ENCODE measurements at places on chromosomes 1 and 21.
A peak's percentile ranks its signal among the peaks of the same experiment; 100 is the strongest.

- no peak overlapping the region for H3K4me3 ChIP-seq
- H3K27ac ChIP-seq, result no peak overlapping the region
- peaks cover 2% of the 10 kb centered on the region for H3K36me3 ChIP-seq
- H3K4me1 ChIP-seq, result peaks cover 16% of the 10 kb centered on the region
- no peak for DNase-seq
These were observed 39.2 kb downstream of the SIPA1L2 start for GRCh38 chr1:232590744-232591082.

DNA sequence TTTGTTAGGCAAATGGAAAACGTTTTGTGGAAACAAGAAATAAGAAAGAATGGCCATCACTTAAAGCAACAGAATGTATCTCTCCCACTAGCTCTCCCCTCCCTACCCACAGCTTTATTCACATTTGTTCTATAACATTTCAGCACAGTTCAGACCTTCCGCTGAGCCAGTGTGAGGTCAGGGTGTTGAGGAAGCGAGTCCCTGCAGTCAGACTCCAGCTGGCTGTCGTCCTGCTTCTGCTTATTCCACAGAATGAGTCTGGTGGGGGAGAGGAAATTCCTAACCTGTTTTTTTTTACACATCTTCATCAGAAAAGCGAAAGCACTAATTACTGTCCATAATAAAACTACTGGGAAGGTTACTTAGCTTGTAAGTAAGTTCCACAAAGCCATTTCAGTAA lies 39.0 kb downstream of the MRPL39 start:
- peak overlapping the region; percentile 51 for H3K4me3 ChIP-seq
- DNase-seq, result no peak
- H3K27me3 ChIP-seq, result no peaks in the 10 kb centered on the region
- H3K36me3 ChIP-seq, result peaks cover 77% of the 10 kb centered on the region

GRCh38 chr1:154095456-154096060 lies 59.3 kb downstream of the NUP210L start:
- H3K36me3 ChIP-seq, result no peaks in the 10 kb centered on the region
- H3K4me1 ChIP-seq, result no peaks in the 10 kb centered on the region
- DNase-seq, result no peak
- H3K27me3 ChIP-seq, result no peaks in the 10 kb centered on the region
- H3K27ac ChIP-seq, result no peak overlapping the region
- no peak overlapping the region for H3K4me3 ChIP-seq

DNA sequence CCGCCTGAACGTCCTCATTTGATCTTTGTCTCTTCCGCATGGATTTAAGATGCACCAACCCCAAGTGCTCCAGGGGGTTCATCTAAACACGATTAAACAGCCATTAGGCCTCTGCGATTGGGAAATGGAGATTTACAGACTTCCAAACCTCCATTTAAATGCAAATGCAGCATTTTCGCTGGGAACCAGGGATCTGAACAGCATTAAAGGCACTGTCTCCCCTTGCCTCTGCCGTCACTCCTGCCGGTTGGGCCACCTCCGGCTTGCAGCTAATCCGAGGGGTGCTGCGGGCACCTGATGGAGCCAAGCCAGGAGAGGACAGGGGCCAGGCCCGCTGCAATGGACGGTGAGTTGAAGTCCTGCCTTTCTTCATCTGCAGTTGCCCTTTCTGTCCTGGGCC lies 70.3 kb upstream of the KLHDC7A start:
- DNase-seq, result no peak
- no peak overlapping the region for H3K27ac ChIP-seq

DNA sequence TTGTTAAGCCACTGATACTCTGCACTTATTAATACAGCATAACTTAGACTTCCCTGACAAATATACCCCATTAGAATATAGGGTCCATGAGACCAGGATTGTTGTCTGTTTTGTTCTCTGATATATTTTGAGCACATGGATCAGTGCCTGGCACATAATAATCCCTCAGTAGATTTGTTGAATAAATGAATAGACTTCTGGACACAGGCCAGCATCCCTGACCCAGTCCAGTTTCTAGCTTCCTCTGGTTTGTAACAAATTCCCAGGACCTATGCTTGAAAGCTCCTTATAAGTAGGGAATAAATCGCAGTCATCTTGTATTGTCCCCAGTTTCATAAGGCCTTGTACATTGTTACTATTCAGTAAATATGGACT lies 58.2 kb upstream of the GADD45A start:
- H3K4me3 ChIP-seq, result no peak overlapping the region
- no peak for DNase-seq
- no peak overlapping the region for H3K27ac ChIP-seq
- H3K4me1 ChIP-seq, result no peaks in the 10 kb centered on the region
- peaks cover 3% of the 10 kb centered on the region for H3K27me3 ChIP-seq
- H3K36me3 ChIP-seq, result no peaks in the 10 kb centered on the region

DNA sequence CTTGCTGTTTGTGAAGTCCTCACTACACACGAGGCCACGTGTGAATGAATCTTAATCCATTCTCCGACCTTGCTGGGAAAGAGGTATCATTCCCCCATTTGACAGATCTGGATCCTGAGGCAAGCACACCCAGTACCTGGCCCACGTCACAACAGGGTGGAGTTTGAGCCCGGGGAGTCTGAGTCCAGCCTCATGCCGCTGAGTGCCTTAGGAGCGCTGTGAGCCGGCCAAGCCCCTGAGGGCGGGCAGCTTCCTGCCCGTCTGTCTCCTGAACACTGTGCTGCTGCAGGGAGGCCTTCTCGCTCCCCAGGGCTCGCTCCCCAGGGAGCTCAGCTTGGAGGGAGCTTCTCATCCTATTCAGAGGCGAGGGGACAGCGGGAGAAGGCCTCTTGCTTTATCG lies 29.7 kb downstream of the SLC45A1 start:
- DNase-seq, result no peak
- no peaks in the 10 kb centered on the region for H3K36me3 ChIP-seq
- no peak overlapping the region for H3K4me3 ChIP-seq
- peaks cover 2% of the 10 kb centered on the region for H3K27me3 ChIP-seq

DNA sequence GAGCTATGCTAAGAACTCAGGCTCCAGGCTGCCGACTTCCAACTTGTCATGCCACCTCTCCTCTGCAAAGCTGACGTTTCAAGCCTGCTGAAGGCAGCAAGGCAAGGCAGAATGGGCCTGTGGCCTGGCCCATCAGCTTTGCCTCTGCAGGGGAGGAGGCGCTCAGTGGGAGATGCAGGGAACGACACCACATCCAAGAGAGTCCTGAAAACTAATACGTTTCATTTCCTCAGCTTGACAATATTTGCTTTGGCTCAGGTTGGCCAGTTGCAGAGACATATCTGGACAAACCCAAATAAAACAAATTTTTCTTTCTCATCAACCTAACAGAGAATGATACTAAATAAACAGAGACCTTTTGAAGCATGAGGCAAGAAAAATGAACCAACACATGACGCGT lies 35.3 kb downstream of the BEND5 start:
- H3K36me3 ChIP-seq, result no peaks in the 10 kb centered on the region
- H3K4me3 ChIP-seq, result no peak overlapping the region
- H3K27me3 ChIP-seq, result no peaks in the 10 kb centered on the region
- no peak for DNase-seq

GRCh38 chr1:92343061-92343460 lies 44.2 kb downstream of the RPAP2 start:
- H3K27me3 ChIP-seq, result no peaks in the 10 kb centered on the region
- no peak overlapping the region for H3K27ac ChIP-seq
- no peak overlapping the region for H3K4me3 ChIP-seq
- H3K4me1 ChIP-seq, result peaks cover 1% of the 10 kb centered on the region
- no peak for DNase-seq

GRCh38 chr21:42499444-42500112 lies 3.6 kb upstream of the RSPH1 start:
- H3K27me3 ChIP-seq, result peaks cover 13% of the 10 kb centered on the region
- H3K4me3 ChIP-seq, result no peak overlapping the region
- H3K36me3 ChIP-seq, result no peaks in the 10 kb centered on the region
- H3K27ac ChIP-seq, result no peak overlapping the region
- peak; percentile 28 for DNase-seq
- H3K4me1 ChIP-seq, result peaks cover 27% of the 10 kb centered on the region

DNA sequence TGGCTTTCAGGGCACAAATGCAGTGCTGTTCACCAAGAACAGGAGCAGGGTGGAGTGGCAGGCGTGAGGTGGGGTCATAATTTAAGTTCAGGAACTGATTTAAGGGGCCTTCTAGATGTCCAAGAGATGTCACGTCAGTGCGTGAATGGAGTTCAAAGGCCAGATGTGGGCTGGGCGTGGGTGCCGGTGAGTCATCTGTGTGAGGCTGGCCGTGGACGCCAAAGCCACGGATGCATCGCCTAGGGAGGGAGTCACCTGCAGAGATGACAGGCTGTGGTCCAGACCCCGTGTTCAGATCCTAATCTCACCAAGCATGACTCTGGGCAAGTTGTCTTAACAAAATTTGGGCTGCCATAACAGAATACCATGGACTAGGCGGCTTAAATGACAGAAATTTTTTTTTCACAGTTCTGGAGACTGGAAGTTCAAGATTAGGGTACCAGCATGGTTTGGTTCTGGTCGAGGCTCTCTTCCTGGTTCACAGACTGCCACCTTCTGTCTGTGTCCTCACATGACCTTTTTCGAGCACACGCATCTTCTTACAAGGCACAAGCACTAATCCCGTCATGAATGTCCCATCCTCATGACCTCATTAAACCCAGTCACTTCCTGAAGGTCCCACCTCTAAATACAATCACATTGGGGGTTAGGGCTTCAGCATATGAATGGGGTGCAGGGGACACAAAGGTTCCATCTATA lies 109.6 kb downstream of the PRDM2 start:
- H3K36me3 ChIP-seq, result no peaks in the 10 kb centered on the region
- H3K27ac ChIP-seq, result no peak overlapping the region
- no peaks in the 10 kb centered on the region for H3K27me3 ChIP-seq
- DNase-seq, result peak; percentile 59
- H3K4me1 ChIP-seq, result peaks cover 37% of the 10 kb centered on the region
- H3K4me3 ChIP-seq, result no peak overlapping the region

- DNase-seq, result no peak
- H3K4me1 ChIP-seq, result no peaks in the 10 kb centered on the region
- no peaks in the 10 kb centered on the region for H3K36me3 ChIP-seq
- no peak overlapping the region for H3K27ac ChIP-seq
These were observed 52.8 kb downstream of the EDN2 start for GRCh38 chr1:41431490-41432350.

- no peak for DNase-seq
- H3K36me3 ChIP-seq, result no peaks in the 10 kb centered on the region
- no peak overlapping the region for H3K4me3 ChIP-seq
These were observed 376.9 kb downstream of the HHIPL2 start for GRCh38 chr1:222171005-222171404.

DNA sequence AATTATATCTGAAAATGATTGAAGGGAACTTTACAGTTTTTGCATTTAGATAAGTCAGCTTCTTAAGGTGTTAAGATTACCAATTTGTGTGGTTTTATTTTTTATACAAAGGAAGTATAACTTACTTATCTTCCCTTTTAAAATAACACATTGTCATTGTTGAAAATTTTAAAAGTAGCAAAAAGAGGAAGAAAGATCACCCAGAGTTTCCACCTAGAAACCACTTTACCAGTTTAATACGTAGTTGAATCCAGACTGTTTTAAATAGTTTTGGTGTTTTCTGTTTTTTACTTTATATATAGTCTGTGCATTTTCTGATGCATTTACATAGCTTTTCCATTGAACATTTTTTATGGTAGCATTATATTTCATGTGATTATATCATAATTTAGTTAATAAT lies 6.1 kb downstream of the CCDC18 start:
- no peak for DNase-seq
- no peak overlapping the region for H3K27ac ChIP-seq
- no peaks in the 10 kb centered on the region for H3K27me3 ChIP-seq
- peaks cover 54% of the 10 kb centered on the region for H3K4me1 ChIP-seq
- H3K36me3 ChIP-seq, result peaks cover 55% of the 10 kb centered on the region
- H3K4me3 ChIP-seq, result no peak overlapping the region

DNA sequence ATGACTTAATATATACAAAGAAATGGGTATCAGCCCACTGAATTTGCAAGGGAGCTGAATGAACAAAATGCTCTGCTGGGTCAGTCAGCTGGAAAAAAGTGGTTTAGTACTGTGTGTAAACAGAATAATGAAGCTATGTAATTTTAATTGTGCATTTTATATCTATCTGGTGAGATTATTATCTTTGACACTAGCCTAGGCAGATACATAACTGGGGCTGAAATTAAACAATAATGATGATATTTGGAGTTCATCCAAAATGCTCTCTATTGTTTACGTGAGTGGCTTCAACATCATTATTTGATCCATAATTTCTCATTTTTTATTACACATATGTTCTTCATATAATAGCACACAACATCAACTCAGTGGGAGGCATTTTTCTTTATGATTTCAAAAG lies 208.5 kb upstream of the SNX7 start:
- no peak for DNase-seq
- H3K4me3 ChIP-seq, result no peak overlapping the region
- H3K27ac ChIP-seq, result no peak overlapping the region
- H3K4me1 ChIP-seq, result no peaks in the 10 kb centered on the region

- H3K36me3 ChIP-seq, result no peaks in the 10 kb centered on the region
- DNase-seq, result no peak
- H3K27me3 ChIP-seq, result no peaks in the 10 kb centered on the region
- no peak overlapping the region for H3K4me3 ChIP-seq
These were observed 352.0 kb downstream of the NUF2 start for GRCh38 chr1:163673759-163674151.

DNA sequence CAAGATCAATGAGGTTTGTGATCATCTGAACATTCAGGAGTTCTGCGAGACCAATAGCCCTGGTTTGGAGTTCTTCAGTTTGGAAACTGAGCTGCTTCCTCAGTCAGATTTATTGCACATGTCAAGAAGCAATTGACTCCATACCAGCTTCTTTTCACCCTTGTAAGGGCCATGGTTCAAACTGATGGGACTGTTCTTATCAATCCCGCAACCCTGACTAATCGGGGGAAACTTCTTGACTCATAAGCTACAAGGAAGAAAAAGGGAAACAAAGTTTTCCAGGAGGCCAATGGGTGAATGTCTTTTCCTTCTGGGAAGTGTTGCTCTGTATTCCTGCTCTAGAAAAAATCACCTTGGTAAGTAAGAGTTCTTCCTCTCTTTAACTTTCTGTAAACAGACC lies 187.9 kb downstream of the MIS18A start:
- no peaks in the 10 kb centered on the region for H3K27me3 ChIP-seq
- no peaks in the 10 kb centered on the region for H3K4me1 ChIP-seq
- H3K27ac ChIP-seq, result no peak overlapping the region
- no peaks in the 10 kb centered on the region for H3K36me3 ChIP-seq

DNA sequence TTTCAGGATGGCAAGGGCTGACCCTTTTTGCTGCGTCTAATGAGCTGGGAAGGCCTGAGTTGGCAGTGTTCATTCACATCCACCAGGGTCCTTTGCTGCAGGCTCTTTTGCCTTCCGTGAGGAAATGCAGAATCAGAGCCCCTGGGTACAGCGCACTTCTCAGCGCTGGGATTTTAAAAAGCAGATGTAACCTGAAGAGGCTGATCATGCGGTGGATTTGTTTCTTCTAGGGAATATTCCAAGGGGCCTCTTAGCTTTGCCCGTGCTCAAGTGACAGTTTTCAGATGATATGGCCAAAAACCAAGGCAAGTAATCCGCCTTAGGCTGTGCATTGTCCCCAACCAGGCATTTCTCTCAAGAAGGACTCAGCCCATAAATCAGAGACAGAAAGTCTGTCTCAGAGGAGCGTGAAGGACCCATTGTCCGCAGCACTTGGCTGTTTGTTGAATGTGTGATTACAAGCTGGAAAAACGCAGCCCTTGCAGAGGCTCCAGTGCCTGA lies 237.6 kb downstream of the PTPRC start:
- no peaks in the 10 kb centered on the region for H3K27me3 ChIP-seq
- peaks cover 46% of the 10 kb centered on the region for H3K36me3 ChIP-seq
- H3K4me1 ChIP-seq, result peaks cover 6% of the 10 kb centered on the region
- no peak overlapping the region for H3K4me3 ChIP-seq
- H3K27ac ChIP-seq, result no peak overlapping the region

Measured in activated CD8-positive, alpha-beta memory T cell treated with anti-CD3 and anti-CD28 coated beads, Interleukin-2, amount 10 ng/mL, durations not matched to agents 7 days and 5 days (primary cell).